CD4-positive, alpha-beta T cell treated with Interleukin-6 at 100 ng/mL for 8 hours (primary cell): ENCODE measurements at places on chromosomes 7 and 10.

- DNase-seq = no peak
Observed at GRCh38 chr7:131508754-131509486, 47.5 kb downstream of the PODXL start.

DNA sequence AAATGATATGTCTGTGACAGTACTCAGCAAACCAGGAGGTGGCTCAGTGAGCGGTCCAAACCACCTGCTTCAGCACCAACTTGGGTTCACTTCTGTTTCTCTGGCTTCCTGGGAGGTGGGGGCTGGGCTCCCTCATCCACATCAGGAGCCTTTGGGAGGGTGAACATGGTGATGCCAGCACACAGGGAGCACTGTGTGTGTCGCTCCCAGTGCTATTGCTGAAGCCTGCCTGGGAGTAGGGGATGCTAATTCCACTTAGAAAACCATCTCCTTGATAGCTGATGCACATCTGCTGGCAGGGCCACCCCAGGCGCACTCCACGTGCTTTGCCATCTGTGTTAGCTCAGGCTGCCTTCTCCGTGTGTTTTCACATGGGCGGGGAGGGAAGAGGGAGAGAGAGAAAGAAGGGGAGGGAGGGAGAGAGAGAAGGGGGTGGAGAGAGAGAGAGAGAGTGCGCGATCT, 58.0 kb downstream of the RAMP3 start:
- no peak for DNase-seq

DNA sequence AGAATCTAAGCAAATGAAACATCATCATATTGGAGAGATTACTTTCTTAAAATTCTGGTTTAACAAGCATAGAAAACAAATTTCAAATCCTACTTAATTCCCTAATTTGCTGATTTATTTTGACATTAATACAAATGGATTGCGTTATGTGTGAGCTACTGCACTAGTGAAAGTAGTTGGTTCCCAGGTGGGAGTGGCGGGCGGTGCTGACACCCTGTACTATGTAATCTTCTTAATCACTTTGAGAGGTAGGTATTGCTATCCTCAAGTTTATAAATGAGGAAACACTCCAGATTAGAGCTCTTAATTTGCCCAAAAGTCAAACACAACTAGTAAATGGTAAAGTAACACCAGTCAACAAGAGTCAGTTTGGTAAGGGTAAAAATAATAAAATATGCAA, 131.1 kb downstream of the ELAPOR2 start:
- no peak for DNase-seq

- no peak for DNase-seq
Observed at GRCh38 chr10:58107506-58107905, 160.2 kb downstream of the IPMK start.

DNA sequence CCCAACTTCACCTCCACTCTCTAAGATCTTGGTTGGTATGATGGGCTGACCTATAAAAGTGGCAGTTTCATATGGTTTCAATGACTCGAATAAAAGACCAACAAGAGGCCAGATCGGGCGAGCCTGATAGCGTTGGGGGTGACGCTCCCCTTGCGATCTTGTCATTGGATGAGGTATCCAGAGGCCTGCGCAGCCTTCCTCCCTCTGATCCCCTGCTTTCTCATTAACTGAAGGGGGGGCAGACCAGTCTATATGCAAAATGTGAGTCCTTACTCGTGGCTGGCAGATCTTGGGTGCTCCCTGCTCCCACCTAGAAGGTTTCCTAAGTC, 937 bp upstream of the COBL start:
- DNase-seq = no peak

DNA sequence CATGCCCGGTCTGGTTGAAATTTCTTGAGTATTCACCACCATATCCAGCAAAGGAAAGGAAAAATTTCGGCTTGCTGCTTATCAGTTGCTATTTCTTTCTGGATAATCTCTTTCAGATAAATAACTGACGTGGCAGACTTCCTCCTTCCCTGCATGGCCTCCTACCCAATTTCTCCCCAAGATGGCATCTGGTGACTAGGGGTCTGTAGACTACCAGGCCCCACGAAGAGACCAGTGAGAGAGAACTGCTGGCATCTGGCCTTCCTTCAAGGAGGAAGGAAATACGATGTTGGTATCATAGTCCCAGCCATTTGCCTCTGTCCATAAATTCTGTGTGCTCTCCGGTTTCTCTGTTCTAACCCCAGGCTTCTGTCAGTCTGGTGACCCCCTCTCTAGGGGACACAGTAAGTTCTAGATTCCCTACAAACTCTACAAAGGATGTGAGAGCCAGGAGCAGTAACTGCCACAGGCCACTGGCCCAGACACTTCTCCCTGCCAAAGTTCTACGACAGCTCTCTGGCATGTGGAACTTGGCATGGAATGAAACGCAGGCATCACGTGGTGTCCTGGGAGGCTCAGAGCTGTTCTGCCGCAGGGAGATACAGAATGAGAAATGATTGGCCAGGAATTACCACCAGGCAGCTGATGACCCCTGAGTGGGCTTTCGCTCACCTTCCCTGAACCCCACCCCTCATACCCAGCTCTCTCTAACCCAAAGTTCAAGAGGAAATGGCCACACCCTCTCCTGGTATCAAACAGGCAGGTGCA, 30.0 kb upstream of the MSRB2 start:
- no peak for DNase-seq

DNA sequence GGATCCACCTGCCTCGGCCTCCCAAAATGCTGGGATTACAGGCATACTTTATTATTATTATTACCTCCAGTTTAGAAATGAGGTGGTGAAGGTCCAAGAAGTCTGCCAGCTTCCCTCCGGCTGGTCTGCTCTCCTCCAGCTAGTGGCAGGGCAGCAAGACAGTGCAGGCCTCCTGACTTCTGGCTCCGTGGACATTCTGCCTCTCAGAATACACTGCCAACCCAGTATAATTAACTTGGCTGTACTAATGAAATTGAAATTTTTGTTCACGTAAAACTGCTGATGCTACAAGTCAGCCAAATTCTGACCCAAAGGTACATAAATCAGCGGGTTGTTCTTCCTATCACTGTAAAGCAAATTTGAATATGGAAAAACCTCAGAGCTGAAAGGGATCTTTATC, 7.6 kb upstream of the PDE1C start:
- DNase-seq = no peak

DNA sequence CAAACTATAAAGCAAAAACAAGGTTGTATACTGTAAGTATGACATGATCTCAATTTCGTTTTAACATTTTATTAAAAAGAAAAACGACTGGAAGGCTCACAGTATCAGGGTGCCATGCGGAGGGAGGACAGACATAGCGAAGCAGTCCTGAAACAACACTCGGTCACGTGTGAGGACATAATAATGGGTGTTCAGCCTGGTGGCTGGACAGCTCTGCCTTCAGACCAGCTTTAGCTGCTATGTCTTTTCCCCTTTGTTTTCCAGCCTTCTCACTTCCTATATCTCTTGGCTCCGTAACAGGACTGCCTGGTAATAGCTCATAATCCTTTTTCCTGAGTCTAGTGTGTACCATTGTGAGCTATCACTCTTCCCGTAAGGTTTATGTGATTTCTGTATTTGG, 18.4 kb upstream of the KLF14 start:
- DNase-seq = no peak

GRCh38 chr10:49254556-49255318, 44.2 kb upstream of the C10orf71 start:
- peak; percentile 29 for DNase-seq

DNA sequence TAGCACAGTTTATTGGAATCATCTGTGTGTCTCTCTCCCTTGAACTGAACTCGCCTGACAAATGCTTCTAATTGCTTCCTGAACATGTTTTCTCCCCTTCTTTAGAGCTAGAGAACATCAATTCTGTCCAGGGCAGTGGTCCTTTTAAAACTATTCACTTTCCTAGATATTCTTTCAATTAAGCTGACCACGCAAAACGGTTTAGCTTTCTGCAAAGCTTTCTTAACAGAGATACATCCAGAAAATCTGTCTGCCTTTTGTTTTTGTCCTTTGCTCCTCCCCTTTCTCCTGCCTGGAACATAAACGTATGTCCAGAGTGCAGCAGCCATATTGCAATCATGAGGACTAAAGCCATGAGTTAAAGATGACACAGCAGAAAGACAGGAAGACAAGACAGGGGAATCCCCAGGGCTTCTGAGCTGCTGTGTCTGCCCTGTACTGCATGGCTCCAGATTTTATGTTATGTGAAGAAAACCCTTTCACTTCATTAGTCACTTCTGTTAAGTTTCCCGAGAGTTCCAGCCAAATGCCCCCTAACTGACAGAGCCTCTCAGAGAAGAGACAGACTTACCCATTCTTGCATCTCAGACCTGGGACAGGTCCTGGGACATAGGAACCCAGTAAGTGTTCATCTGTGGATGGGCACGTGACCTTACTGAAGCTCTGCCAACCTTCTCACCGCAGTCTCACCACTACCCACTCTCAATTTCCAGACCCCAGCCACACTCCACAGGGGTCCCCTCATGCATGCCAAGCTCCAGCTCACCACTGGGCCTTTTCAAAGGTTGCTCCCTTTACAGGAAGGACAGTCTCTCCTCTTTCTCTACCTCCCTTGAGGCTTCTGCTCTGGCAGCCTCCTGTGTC, 35.0 kb upstream of the CPXM2 start:
- DNase-seq = no peak

GRCh38 chr10:63707254-63707910, 186.2 kb downstream of the REEP3 start:
- peak; percentile 32 for DNase-seq

- DNase-seq = no peak
Observed at GRCh38 chr10:361203-362081, 226.2 kb downstream of the ZMYND11 start.

DNA sequence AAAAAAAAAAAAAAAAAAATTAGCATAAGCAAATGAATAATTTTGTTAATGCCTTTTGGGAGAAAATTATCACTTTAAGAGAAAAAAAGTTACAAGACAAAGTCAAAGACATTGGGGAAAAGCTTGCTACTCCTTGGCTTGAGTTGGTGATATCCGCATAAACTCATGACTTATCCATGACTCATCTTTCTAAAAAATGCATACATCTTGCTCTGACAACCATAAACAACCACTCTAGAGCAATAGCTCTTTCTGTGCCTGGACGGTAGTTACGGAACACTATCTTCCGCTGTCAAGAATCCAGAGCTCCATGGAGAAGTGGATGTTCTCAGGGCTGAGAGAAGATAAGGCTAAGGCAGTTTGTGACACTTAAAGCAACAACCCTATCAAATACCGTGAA, 281.1 kb upstream of the PFKP start:
- no peak for DNase-seq

DNA sequence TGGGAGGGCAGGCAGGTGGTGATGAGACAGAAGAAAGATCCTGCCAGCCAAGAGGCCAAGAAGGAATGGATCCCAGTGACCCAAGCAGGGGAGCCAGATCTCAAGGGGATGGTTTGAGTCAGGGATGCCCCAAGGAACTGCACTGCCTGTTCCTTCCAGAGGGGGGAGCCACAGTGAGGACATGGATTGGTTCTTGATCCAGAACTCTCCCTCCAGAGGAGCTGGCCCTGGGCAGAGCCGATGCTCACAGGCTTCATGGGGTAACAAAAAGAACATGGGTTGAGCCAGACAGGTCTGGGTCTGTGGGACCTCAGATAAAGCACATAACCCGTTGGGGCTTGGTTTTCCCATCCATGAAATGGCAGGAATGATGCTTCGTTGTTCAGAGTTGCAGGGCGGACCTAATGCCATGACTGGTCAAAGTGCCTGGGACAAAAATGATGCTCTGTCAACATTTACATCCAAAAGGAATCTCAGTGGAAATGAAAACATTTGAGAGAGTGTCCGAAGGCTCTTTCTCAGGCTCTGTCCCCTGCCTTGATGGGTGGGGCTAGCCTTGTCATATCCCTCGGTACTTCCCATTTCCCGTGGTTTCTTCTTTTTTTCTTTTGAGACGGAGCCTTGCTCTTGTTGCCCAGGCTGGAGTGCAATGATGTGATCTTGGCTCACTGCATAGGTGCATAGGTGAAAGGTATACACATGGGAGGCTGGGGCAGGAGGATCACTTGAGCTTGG, 4.7 kb upstream of the DENND2A start:
- no peak for DNase-seq

GRCh38 chr10:125201791-125202622, 41.6 kb upstream of the CTBP2 start:
- no peak for DNase-seq

GRCh38 chr10:110208614-110209453, 1.4 kb downstream of the MXI1 start:
- DNase-seq = peak; percentile 40

- DNase-seq = no peak
Observed at GRCh38 chr10:73182568-73182967, 14.6 kb downstream of the FAM149B1 start.

DNA sequence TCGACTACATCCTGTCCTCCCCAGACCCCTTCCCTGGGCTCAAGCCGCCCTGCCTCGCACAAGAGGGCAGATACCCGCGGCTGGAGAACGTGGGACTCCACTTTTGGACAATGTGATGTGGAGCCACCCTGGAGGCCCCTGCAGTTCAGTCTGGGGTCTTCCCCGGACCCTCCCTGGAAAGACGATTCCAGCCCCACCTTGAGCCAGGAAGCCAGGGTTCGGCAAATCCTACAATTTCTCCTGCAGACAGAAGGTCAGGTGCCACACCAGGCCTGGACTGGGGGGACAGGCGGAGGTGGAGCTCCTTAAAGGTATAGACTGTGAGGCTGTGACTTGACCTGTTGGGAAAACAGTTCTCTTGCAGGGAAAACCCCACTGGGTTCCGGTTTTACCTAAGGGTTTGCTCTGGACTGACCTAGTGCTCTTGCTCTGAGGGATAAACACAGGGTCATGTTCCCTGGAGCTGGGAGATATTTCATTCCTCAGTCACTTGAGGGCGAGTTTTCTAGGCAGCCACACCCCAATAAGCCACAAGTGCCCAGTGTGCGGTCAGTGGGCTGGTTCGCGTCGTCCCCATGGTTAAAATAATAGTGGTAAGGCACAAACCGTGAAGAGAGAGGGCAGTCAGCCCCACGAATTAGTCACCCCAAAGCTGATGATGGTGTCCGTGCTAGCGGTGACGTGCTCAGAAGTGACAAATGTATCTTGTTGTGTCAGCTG, 1.6 kb downstream of the FOXL3 start:
- DNase-seq = no peak

DNA sequence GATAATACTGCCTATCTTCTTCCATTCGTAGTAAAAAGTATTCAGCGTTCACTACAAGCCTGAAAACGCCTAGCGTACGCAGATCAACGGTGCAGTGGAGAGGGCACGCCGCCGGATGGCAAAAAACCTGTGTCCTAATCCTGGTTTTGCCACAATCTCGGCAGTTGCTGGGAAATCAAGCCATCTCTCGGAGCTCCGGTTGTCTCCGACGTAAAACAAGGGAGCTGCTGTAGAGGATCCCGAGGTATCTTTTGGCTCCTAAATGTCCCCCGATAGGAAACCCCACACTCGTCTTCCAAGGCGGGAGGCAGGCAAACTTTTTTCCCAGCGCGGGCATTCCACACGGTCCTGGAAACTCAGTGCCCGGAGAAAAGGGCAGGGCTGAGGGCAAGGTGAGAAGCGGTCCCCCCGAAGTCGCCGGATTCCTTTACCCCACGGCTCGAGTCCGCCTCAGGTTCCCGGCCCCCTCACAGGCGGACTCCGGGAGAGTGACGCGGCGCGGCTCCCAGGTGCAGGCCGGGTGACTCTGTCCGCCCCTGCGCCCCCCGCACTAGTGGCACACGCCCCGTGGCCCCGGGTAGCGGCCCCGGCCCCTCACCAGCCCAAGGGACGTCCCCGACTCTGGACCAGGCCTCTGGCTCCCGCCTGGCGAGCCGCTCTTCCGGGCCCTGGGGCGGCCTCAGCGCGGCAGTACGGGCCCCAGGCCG, 649 bp downstream of the IDE start:
- DNase-seq = no peak
